ENCODE measurements at places on chromosomes 4 and X.
A peak's percentile ranks its signal among the peaks of the same experiment; 100 is the strongest.

DNA sequence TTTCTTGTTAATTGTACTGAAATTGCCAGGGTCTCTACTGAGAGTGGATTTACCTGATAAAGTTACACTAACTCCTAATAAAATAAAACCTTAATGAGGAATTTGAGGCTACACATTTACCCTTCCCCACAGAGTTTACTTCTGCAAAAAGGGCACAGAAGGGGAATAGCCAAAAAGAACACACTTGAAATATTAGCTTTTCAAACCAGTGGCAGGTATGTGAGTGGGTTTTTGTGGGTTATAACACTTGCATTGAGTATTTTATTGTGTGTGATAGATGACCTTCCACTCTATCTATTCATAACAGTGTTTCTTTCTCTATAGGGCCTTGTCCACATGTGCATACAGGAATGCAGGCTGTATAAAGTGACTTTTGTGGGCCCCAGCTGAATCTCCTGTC, 5.0 kb upstream of the GPR174 start:
- DNase-seq = no peak

GRCh38 chr4:82376109-82376508, 2.3 kb upstream of the HNRNPD start:
- DNase-seq = no peak

- no peak for DNase-seq
Measured at GRCh38 chr4:159367781-159368080, 264.9 kb downstream of the RAPGEF2 start.

- DNase-seq = no peak
Measured at GRCh38 chr4:128978985-128979384, 114.4 kb downstream of the SCLT1 start.

DNA sequence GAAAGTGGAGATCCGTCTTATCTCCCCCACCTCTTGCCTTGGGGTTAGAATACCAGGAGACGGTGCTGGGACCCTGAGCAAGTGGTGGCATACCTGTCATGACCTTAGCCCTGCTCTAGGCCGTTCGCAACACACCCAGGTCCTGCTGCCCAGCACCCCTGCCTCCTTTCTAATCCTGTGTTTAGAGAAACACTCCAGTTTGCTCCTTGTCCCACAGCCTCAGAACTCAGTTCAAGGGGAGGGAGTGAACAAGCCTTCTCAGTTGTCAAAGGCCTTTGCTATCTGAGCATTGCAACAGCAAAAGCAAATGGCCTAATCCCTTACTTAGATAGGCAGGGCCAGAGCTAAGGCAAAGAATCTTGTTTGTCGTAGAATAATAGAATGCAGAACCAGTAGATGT, 67.9 kb downstream of the CHRNA9 start:
- DNase-seq = no peak

DNA sequence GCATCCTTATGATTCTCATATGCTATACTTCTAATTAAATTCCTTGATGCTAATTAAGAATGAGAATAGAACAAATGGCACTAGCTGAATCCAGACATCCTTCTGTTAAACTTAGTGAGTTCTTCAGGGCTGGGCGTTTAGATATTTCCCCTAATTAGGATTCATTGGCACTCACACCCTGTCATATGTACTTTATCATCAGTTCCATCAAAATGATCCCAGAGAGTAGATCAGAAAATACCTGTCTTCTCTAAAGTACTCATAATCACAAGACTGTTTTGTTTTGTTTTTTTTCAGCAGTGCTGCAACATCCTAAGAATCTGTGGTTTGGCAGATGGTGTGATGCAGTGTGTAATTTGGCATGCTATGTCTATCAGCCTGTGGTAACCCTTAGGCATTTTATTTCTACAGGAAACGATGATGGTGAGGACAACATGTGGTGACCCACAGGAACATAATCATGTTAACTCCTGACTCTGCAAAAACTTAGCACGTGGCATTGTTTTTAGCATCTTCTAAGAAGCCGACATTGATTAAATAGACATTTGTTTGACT, 2528.4 kb downstream of the ARAP2 start:
- DNase-seq = no peak

GRCh38 chrX:49856819-49857218, 22.5 kb upstream of the USP27X start:
- no peak for DNase-seq

GRCh38 chr4:930827-931193, 1.3 kb downstream of the GAK start:
- no peak for DNase-seq

DNA sequence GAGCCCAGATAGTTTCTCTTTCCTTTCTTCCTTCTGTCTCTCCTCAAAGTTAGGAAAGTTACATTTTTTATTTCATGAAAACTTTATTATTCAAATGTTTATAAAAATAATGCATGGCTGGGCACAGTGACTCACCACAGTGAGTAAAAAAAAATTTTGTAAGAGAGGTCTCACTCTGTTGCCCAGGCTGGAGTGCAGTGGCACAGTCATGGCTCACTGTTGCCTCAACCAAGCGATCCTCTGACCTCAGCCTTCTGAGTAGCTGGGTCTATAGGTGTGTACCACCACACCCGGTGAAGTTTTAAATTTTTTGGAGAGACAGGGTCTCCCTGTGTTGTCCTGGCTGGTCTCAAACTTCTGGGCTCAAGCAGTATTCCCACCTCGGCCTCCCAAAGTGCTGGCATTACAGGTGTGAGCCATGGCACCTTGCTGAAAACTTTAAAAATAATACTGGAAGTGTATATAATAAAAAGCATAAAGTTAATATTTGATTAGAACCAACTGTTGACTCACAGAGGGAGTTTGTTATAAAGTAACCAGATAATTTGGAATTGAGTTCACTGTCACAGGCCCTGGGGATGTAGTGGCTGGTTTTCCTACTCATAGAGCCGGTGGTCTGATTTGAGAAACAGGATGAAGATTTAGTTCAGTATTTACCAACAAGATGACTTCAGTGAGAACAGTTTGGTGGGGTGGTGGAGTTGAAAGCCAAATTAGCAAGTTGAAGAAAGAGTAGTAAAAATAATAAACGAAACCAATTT, 18.0 kb downstream of the CMC4 start:
- DNase-seq = no peak

- DNase-seq = no peak
Measured at GRCh38 chr4:17115583-17115982, 217.1 kb upstream of the LDB2 start.

DNA sequence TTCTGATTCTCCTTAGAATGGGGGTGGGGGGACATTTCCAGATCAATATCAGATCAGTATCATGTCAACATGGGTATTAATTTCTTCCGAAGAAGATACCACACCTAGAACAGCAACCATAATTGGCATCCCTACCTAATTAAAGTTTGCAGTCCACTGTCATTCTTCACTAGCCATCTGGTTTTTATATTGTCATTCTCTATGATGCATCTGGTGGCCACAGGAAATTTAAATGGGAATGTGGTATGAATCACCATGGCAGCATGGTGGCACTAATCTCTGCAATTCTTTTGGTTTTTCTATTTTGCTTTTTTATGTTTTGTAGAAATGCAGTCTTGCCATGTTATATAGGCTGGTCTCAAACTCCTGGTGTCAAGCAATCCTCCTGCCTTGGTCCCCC, 16.6 kb upstream of the UBE2D3 start:
- no peak for DNase-seq

DNA sequence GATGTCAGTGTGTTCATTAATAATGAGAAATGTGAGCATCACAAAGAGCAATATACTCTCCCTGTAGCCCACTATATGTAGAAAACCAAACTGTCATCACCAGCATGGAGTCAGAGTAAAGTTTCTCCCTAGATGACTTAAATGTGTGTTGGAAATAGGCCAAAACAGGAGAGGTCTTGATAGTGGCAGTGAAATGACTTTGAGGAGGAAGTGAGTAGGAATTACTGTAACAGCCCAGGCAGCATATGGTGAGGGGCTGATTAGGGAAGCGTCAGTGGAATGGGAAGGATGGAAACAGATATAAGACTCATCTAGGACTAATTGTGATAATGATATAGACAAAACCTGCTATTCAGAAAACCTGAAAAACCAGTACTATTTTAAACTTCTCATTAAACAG, 83.9 kb downstream of the ATXN3L start:
- no peak for DNase-seq

- no peak for DNase-seq
Measured at GRCh38 chr4:118825799-118826198, 10.1 kb downstream of the SEC24D start.

GRCh38 chrX:9542106-9542760, 77.4 kb downstream of the TBL1X start:
- no peak for DNase-seq

GRCh38 chrX:130575831-130576389, 174.1 kb downstream of the RBMX2 start:
- DNase-seq = peak; percentile 3

DNA sequence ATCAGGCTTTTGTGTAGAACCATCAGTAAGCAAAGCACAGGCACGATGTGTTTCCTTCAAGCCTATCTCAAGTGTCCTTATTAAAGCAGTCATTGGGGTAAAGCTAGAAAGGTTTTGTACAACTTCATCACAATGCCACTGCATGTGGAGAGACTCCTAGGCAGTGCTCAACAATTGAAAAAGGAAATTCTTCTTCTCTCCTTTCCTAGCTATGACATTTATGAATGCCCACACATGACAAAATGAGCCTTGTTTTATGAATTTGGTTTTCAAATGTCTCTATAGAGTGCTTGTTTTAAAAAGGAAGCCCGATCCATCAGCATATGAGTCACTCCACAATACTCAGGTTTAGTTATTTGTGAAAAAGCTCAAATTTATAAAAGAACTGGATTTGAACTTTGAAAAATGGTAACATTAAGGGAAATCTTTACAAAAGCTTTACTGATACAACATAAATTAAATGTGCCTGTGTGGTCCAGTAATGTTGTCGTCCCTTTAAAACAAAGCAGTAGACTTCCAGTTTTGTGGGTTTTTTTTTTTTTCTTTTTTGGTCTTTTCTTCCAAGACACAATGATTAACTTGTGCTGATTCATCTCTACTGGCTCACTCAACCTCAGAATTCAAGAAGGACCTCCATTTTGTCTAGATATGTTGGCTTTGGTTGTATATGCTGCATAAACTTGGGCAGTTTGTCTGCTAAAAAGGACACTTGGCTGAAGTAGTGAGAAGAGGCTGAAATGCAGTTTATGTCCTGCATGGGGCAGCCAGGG, 273.8 kb downstream of the GASK1B start:
- DNase-seq = no peak

DNA sequence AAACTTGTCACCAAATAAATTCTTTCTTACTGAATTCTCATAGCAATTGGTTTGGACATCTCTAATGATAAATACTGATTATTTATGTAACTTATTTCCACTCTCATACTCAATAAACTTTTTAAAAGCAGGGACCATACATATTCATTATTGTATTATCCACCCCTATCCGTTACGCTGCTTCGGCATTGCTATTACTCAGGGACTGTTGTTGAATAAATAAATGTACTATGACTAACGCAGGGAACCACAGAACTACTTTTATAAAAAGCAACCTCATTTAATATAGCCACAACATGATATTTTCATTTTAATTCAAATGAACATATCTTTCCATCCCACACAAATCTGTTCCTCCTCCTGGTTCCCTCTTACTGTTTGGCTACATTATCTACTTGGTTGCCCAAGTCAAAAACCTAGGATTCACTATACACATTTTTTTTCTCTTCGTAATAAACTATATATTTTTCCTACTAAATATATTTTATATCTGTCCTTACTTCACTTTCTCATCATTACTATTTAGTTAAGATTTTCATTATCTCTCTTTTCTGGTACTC, 14.9 kb upstream of the ANKRD50 start:
- DNase-seq = no peak

GRCh38 chr4:114472269-114473032, 126.2 kb upstream of the UGT8 start:
- DNase-seq = no peak

DNA sequence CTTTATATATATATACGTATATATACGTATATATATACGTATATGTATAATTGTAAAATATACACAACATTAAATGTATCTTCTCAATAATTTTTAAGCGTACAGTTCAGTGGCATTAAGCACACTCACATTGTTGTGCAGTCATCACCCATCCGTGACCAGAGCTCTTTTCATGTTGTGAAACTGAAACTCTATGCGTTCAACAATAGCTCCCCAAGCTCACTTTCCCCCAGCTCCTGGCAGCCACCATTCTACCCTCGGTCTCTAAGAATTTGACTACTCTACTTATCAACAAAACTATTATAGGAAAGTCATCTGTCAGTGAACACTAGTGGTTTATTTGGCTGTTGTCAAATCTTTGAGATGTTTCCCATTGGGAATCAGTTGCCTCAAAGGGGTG, 621.8 kb upstream of the GALNT7 start:
- no peak for DNase-seq

- DNase-seq = no peak
Measured at GRCh38 chr4:6886886-6887285, 22.7 kb upstream of the TBC1D14 start.

DNA sequence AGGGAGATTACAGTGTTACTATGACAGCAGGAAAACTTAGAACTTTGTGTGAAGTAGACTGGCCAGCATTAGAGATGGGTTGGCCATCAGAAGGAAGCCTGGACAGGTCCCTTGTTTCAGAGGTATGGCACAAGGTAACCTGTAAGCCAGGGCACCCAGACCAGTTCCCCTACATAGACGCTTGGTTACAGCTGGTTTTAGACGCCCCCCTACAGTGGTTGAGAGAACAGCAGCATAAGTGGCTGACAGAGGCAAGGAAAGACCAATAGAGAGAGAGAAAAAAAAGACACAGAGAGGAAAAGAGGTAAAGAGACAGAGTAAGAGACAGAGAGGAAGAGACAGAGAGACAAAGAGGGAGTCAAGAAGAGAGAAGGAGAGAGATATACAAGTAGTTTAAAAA, 144.5 kb downstream of the GC start:
- no peak for DNase-seq

DNA sequence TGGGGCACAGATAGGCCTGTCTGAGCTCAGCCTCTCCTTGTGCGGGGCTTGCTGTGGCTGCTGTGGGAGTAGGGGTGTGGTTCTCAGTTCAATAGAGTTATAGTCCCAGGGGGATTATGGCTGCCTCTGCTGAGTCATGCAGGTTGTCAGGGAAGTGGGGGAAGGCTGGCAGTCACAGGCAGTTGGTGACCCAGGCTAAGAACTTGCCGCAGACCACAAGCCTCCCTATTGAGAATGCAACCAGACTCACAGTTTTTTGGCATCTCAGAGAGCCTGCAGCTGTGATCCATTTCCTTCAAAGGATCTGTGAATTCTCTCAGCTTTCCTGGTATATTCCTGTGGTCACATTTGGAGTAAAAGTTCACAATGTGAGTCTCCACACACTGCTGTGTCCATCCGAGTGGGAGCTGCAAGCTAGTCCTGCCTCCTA, 364.9 kb downstream of the ZNF674 start:
- DNase-seq = peak; percentile 1

- no peak for DNase-seq
Measured at GRCh38 chr4:4455210-4455865, 68.4 kb downstream of the NSG1 start.

DNA sequence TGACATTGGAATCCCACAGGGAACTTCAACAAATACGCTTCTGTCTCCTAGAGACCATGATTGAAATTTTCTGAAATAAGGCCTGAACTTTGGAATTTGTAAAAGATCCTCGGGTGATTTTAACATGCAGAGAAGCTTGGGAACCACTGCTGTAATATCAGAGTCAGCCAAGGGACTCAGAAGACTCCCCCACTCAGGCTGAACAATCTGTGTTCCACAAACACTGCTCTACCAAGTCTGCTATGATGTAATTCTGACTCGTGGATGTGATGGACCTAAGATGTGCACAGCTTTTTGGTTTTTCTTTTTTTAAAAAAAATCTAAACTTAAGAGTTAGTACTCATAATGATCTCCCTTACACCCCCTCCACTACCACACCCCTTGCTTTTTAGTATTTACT, 26.0 kb downstream of the LRP2BP start:
- DNase-seq = no peak

Measured in stimulated activated CD4-positive, alpha-beta T cell treated with anti-CD3 and anti-CD28 coated beads, Interleukin-4, amount 100 ng/mL, for 4 hours (primary cell).